ENCODE measurements at places on chromosomes 13 and 19. TPM values are rescaled to one million over a fixed set of nuclear protein-coding genes. Genes with fewer than 3 reads are reported as not detected.

- no peak for DNase-seq
Observed at GRCh38 chr19:55028757-55029156, 9.3 kb downstream of the GP6 start.

The DAND5 gene
- total RNA-seq: not detected

DNA sequence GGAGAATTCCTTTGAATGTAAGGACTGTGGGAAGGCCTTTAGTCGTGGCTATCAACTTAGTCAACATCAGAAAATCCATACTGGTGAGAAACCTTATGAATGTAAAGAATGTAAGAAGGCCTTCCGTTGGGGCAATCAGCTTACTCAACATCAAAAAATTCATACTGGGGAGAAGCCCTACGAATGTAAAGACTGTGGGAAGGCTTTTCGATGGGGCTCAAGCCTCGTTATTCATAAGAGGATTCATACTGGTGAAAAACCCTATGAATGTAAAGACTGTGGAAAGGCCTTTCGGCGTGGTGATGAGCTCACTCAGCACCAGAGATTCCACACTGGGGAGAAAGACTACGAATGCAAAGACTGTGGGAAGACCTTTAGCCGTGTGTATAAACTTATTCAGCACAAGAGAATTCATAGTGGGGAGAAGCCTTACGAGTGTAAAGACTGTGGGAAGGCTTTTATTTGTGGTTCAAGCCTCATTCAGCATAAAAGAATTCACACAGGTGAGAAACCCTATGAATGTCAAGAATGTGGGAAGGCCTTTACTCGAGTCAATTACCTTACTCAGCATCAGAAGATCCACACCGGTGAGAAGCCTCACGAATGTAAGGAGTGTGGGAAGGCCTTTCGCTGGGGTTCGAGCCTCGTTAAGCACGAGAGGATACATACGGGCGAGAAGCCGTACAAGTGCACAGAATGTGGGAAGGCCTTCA, 39.2 kb downstream of the ZNF331 start:
- DNase-seq: no peak

DNA sequence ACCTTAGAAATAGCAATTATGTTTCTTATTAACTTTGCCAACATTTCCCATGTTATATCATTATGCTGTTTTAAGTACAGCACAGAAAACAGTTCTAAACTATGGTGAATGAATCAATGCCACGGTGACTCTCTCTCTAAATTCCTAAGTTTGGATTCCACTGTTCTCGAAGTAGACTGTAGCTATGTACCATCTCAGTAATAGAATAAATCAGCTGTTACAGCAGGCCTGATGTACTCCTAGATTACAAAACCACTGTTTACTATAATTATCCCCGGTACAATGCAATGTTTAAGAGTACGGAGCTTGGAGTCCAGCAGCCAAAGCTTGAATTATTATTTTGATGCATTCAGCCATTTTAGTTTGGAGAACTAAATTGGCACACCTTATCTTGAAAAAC, 476.3 kb upstream of the SLITRK1 start:
- no peak for DNase-seq

DNA sequence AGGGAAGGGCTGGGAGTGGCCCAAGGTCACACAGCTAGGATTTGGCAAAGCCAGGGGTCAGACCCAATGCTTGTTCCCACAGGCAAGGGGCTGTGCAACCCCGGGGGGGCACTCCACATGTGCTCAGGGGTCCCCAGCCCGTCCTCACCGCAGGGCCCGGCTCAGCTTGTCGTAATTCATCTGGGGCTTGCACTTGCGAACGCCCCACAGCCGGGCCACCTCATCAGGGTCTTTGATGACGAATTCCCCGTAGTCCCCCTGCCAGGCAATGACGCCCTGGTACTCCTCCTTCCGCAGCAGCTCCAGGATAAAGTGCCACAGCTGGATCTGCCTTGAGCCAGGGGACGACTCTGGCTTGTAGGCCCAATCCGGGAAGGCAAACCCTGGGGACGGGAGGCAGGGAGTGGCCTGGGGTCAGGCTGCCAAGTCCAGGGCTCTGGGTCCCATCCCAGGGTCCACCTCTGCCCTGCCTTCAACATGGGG, 4.7 kb downstream of the ERF start:
- DNase-seq: no peak

The RASGRP4 gene
- not detected for total RNA-seq

- peak; percentile 54 for DNase-seq
Observed at GRCh38 chr13:95660981-95661581, 15.9 kb upstream of the DNAJC3 start.

DNA sequence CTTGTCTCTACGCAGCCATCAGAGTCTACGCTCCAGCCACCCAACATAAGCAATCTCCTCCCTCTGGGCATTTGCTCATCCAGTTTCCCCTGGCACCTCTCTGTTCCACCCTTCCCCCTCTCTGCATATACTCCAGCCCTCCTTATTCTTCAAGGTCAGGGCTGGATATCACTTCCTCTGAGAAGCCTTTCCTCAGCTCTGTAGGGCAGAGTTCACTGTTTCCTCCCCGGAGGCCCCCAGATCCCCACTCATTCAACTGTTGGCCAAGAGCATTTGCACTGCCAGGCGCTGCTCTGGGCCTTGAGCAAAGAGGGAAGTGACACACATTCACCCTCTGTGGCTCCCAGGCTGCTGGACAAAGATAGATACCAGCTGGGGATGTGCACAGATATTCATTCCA, 3.3 kb downstream of the FCGRT start:
- no peak for DNase-seq

The KPNA3 gene
- 57.9 TPM for total RNA-seq

DNA sequence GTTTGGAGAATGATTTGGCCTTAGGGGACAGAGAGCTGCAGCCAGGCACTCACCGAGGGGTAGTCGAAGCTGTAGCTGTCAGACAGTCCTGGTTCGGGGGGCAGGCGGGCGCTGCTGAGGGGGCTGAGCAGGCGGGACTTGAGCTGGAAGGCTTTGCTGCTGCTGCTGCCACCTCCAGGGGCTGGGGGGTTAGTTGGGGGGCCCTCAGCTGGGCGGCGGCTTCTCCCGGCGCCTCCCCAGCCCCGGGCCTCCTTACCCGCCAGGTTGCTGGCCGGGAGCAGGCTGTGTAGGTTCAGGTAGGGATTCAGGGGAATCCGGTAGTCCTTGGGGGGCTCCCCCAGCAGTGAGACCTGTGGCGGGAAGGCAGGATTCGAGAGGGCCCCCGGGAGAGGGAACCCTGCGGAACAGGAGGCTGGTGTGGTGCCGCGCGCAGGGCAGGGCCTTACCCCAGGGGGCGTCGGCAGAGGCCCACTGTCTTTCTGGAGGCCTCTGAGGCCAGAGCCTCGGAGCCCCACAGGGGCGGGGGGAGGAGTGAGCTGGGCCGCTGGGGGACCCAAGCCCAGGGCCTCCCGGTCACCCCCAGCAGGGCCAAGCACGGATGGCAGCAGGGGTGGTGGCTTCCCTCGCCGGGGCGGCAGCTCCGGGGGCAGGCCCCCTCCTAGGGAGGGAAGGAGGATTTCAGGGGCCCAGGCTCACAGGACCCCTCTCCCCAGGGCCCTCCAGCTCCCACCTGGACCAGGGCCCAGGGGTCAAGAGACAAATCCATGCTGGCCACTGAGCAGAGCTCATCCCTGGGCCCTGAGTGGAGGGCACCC, 5.0 kb upstream of the FDX2 start:
- no peak for DNase-seq

DNA sequence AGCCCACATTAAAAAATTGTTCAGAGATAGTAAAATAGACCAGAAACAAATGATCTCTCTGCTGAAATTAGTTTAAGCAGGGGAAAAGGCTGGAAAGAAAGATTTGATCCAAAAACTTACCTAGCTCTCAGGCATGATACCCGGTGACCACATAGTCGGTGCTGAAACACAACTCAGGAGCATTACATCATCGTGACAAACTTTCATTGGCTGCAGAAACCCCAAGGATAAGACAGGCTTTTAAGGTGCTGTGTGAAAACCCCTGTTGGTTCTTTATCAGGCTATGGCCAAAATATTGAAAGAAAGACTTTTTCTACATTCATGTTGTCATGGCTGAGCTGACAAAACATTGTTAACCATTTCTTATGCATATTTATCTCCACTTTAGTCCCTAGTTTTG, 171.7 kb upstream of the KLF12 start:
- peak; percentile 3 for DNase-seq

DNA sequence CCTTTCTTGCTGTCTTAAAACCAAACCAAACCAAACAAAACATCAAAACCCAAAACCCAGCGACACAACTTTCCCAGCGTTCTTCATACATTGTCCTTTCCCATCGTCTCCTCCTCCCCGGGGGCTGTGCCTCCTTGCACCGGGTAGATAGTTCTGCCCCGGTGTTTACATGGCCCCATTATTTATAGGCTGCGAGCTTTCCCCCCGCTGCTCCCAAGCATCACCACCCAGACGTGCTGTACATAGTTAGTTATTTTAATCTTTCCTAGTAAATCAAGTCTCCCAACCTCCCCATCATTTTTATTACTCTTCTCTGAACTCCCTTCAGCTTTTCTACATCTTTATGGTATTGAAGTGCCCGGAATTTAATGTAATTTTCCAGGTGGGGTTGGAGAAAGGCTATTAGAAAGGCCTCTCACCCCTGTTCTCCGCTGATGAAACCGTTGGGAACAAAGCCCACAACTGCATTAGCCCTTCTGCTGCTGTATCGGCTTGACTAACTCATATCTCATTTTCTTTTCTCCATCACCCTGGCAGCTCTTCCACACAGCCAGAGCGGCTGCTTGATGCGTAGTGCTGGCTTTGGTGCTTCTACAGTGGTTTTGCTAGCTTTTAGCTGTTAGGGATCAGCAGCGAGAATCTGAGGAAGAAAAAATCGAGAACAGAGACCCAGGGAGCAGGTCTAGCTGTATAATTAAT, 53.1 kb downstream of the FGF9 start:
- DNase-seq: no peak

DNA sequence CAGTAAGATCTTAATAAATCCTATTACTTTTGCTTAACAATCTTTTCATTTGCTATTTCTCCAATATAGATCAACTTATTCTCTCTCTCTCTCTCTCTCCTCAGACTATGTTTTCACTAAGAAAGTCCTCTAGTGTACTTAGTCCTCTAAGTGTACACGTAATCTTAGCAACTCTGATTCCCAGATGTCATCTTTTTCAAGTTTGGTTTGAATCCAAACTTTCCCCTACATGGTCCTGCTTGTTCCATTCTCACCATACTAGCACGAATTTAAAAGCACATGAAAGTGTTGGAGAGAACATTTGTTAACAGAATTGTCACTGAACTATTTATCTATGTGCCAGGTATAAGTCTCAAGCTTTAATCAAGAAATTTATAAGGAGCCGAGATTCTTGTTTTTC, 202.9 kb downstream of the SPRY2 start:
- no peak for DNase-seq

DNA sequence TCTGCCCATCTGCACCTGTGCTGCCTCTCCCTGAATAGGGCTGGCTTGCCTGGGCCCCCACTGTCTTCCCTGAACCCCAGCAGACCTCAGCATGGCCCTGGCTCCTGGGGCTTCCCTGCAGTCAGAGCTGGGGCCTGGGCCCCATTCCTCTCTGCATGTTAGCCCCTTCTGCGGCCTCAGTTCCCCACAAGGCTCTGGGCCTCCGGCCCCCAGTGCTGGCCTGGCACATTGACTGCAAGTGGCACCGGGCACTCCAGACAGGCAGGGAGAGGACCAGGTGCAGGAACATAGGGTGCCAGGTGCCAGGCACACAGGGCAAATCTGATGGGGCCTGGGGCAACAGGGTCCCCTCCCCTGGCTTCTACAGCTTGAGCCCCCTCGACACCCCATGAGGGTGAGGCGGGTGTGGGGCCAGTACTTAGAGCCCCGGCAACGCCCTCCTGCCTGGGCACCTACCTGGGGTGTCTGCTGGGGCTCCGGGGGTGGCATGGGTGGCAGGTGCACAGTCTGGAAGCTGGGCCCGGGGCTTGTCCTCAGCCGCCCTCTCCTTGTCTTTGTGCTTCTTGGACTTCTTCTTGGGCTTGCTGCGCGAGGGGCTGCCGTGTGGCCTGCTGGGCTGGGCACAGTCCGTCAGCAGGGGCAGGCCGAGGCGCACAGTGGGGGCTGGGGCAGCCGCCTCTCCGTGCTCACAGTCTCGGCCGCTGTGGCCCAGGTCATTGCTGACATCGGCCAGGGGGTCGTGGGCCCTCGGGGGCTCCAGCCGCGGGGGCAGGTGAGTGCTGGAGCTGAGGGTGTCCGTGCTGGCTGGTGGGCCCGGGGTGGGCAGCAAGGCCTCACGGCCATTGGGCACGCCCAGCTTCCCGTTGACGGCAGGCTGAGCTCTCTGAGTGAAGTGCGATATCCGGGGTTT, 12.3 kb upstream of the ISYNA1 start:
- DNase-seq: no peak

The SIGLEC5 gene
- total RNA-seq: not detected

GRCh38 chr19:13803038-13803437, 7.8 kb downstream of the ZSWIM4 start:
- no peak for DNase-seq

- no peak for DNase-seq
Observed at GRCh38 chr13:111909971-111910671, 156.8 kb upstream of the SOX1 start.

GRCh38 chr13:43140985-43141384, 117.6 kb downstream of the DNAJC15 start:
- no peak for DNase-seq

DNA sequence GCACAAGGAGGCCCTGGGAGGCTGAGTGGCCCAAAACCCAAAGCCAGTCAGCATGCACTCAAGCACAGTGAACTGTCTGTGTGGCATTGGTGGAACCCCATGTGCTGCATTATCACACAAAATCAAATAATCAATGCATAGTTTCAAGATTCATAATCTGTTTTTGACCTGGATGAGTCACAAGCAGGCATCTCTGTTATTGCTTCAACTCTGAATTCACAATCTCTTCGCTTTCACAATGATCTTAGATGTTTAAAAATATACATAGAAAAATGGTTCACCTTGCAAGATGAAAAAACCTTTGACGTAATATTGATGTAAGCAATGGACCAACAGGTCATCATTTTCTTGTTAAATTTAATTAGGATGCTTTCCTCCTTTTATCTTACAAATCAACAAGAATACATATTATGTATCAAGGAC, 455.4 kb downstream of the IRS2 start:
- DNase-seq: no peak

The CYP4F12 gene
- total RNA-seq: not detected

The TUBA3C gene
- not detected for total RNA-seq

GRCh38 chr13:57899096-57899495, 267.6 kb downstream of the PCDH17 start:
- DNase-seq: no peak

- no peak for DNase-seq
Observed at GRCh38 chr13:89205856-89206520, 1534.8 kb downstream of the SLITRK5 start.

- DNase-seq: no peak
Observed at GRCh38 chr13:91698308-91698707, 299.9 kb downstream of the GPC5 start.

DNA sequence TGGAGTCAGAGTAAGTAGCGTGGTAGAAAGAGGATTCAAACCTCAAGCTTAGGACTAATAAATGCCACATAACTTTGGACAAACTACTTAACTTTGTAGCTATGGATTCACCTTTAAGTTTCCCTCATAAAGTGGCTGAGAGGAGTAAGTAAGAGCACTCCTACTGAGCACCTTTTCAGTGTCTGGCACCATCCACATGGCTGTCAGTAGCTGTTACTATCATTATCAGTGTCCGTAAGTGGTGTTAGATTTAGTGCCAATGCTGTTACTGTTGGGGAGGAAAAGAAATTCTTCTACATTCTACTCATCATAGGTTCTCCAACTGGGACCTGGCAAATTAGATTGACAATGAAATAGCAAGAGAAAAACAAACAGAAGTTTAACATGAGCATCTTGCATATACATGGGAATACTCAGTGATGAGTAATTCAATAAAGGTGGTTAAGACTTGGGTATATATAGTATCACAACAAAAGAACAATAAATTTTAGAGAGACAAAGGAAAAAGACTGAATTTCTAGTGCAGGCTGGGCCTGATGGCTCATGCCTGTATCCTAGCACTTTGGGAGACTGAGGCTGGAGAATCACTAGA, 165.6 kb upstream of the NBEA start:
- DNase-seq: no peak

The ZNF492 gene
- total RNA-seq: 1.0 TPM
